ENCODE measurements at places on chromosomes 4 and X.

DNA sequence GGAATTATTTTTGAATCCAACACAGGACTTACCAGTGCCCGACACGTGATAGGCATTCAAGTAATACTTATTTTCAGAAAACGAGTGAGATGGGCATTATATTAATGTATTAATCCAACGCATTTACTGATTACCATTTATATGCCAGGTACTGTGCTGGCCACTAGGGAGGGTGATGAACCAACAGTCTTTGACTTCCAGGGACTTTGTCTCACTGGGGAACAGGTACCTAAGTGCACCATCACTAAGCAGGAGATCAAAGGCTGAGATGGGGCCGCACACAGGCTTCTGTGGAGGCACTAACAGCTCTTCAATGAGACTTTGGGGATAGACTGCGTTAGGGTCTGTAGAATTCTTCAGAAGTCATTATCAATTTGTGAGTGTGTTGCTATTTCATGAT lies 5.7 kb upstream of the TADA2B start:
- no peak for DNase-seq

DNA sequence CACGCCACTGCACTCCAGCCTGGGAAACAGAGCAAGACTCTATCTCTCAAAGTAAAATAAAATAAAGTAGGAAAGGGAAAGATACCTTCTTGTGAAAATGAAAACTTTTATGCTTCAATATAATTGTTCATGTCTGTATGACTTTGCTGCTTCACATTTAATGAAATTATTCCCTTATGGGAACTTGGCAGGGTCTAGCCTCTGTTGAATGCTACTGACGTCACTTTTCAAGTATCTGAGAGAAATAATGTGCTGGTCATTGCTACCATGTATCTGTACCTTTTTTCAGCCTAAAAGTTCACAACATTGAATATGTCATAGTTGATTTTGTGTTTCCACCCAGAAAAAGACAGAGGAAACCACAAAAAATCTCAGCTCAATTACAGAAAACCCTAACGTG lies 65.2 kb downstream of the PRDM5 start:
- no peak for DNase-seq

- DNase-seq, result no peak
Measured at GRCh38 chr4:144647095-144647561, 1.2 kb downstream of the HHIP start.

- DNase-seq, result peak; percentile 17
Measured at GRCh38 chr4:41256740-41257256, at the start of gene UCHL1. Gene UCHL1, plus strand, starts transcription at chr4:41256928. Its CDS starts 49 bp downstream, at chr4:41256977.

- no peak for DNase-seq
Measured at GRCh38 chr4:139639654-139640053, 26.0 kb upstream of the MGST2 start.

DNA sequence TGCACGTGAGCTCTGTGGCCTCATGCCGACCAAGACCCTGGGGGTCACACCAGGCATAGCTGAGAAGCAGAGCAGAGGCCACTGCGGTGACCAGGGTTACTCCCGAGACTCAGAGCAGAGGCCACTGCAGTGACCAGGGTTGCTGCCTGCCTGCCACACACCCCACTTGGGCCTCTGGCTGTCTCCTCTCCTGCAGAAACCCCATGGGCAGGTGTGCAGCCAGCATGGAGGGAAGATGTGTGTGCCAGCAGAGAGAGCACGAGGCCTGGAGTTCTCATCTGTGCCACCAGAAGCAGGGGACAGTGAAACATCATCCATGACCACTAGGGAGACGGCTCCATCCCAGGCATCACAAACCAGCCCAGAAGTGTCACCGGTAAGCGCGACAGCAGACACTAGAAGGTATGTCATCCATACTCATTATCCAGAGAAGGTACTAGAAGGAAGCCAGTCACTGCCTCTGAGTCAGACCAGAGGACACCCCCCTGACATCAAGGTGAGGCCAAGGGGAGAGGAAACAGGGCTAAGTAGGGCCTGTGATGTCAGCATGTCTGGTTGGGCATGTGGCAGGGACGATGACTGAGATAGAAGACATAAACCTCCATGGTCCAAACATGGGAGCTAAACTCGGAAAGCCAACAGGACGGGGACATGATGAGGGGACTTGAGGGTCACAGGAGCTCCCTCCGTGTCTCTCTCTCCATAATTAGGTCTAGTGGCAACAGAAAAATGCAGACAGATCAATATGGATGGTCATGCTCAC lies 24.2 kb upstream of the SPON2 start:
- peak; percentile 51 for DNase-seq

DNA sequence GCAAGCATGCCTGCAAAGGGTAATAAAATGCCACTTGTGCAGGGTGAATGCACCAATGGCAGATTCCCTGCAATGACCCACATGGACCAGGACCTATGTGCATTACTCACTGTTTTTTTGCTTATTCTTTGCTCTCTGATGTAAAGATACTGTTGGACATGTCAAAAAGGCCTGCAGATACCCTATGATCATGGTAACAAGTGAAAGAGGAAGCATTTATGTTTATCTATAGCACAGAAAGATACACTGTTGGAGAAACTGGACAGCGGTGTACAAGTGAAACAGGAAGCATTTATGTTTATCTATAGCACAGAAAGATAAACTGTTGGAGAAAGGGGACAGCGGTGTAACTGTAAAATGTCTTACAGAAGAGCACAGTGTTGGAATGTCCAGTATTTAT lies 127.5 kb downstream of the PAPSS1 start:
- DNase-seq, result no peak

GRCh38 chr4:182556580-182556979 lies 313.4 kb downstream of the TENM3 start:
- DNase-seq, result no peak

DNA sequence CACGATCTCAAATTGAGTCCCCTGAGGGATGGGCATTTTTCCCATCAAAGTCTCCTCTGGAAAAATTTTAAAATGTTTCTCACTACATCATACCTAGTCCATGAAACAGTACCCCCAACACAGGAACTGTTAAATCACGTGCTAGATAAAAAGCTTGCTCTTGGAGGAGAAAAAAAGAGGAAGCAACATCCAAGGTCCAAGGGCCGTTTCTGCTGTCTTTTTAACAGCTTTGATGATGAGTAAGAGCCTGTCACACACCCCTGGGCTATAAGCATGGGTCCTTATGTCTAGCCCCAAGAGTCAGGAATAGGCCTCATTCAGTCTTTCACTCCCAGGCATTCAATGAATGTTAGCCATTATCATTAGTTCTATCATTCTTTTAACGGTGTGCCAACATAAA lies 128.9 kb downstream of the SH3KBP1 start:
- DNase-seq, result no peak

GRCh38 chrX:147478899-147479298 lies 432.8 kb upstream of the FMR1 start:
- no peak for DNase-seq

- DNase-seq, result no peak
Measured at GRCh38 chr4:25022766-25023165, 8.0 kb downstream of the LGI2 start.

DNA sequence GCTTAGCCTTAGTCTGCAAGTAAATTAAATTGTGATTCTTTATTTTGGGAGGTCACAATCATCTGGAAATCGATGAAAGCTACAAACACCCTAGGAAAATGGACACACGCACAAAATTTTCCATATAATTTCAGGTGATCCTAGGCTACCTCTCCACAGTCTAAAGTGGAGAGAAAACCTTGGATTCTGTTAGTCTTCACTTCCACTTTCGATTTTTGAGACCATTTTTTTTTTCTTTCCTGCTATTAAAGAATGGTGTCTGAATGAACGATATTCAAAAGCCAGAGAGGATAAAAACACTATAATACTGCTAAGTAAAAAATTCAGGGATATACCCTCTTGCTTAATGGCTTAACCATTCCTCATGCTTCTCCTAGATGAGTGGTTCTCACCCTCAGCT lies 1.7 kb downstream of the FBXL5 start:
- DNase-seq, result no peak

GRCh38 chrX:98452456-98452855 lies 1568.7 kb downstream of the RPA4 start:
- no peak for DNase-seq

GRCh38 chrX:41184312-41184711 lies 99.1 kb downstream of the USP9X start:
- no peak for DNase-seq

DNA sequence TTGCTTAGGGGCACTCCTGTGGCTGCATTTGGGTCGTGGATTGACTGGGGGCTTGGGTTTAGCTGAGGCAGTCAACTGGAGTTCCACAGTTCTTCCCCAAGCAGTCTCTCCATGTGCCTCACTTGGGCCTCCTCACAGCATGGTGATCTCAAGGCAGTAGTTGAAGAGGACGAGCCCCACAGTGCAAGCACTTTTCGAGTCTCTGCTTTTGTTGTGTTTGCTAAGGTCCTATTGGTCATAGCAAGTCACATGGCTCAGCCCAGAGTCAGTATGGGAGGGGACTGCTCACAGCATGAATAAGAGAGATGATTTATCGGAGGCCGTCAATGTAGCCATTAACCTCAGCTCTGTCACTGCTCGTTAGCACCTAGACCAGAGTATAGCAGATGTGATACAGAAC lies 29.7 kb downstream of the BMX start:
- DNase-seq, result no peak

DNA sequence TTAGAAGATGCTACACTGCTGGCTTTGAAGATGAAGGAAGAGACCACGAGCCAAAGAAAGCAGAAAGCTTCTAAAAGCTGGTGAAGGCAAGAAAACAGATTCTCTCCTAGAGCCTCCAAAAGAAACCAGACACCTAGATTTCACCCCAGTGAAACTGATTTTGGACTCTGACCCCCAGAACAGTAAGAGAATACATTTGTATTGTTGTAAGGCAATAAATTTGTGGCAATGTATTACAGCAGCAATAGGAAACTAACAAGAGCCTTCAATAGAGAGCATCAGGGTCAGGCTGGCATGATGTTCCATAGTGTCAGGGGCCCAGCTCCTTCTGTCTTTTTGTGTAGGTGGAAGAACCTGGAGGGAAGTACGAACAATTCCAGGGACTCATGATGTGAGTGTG lies 6.0 kb upstream of the TEC start:
- no peak for DNase-seq

DNA sequence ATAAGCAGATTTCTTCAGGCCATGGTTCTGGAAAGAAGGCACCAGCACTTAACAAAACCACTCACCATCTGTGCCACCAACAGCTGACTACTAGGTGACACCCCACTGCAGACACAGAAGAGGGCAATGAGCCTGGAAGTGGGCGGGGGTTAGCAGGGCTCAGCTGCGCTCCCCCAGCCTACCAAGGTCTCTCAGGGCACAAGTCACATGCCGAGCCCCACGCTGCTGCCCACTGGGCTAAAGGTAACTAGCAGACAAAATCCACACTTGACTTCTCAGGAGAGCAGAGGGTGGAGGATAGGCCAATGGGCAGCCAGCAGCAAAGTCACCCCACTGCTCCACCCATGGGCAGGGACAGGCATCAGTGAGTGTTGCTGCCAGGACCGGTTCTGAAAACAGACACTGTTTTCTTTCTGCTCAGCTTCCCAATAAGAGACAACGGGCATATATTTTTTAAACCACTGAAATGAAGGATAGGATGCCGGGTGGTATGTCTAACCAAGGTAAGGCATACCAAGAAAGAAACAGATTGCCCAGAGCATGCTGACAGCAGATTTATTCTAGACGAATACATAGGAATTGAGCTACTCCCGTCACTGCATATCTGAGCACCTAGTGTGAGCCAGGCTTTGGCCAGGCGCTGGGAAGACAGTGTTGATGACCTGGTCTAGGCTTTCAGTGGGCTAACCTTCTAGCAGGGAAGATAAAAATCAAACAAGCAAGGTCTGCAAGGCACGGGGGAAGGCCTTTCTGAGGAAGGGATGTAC lies 20.1 kb downstream of the ACSL1 start:
- DNase-seq, result peak; percentile 92

GRCh38 chr4:144223661-144224060 lies 83.1 kb upstream of the GYPA start:
- DNase-seq, result no peak

- DNase-seq, result no peak
Measured at GRCh38 chr4:185238750-185239149, 29.4 kb downstream of the SNX25 start.

GRCh38 chrX:14997271-14997670 lies 124.0 kb downstream of the MOSPD2 start:
- DNase-seq, result no peak

DNA sequence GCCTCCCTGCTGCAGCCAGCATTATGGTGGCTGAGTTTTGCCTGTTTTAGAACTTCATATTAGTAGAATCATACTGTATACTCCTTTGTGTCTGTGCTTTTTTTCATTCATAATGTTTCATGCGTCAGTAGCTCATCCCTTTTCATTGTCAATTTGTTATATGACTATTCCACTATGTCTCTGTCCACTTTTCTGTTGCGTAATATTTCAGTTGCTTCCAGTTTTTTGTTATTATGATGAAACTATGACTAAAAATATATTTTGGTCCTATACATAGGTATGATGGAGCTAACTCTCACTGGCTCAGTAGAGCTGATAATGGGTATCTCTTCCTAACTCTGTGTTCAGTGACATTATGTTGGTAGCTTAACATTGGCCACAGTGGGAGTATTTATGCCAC lies 48.3 kb downstream of the DMP1 start:
- DNase-seq, result no peak

DNA sequence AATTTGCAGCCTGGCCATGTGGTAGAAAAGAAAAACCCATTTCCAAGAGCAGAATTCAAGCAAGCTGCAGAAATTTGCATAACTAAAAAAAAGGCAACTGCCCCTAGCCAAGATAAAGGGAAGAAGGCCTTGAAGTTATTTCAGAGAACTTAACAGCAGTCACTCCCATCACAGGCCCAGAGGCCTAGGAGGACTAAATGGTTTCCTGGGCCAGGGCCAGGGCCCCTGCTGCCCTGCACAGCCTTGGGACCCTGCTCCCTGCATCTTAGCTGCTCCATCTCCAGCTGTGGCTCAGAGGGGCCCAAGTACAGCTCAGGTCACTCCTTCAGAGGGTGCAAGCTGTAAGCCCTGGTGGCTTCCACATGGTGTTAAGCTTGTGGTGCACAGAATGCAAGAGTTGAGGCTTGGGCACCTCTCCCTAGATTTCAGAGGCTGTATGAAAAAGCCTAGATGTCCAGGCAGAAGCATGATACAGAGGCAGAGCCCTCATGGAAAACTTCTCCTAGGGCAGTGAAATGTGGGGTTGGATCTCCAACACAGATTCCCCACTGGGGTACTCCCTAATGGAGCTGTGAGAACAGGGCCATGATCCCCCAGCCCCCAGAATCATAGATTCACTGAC lies 6.7 kb upstream of the MID2 start:
- no peak for DNase-seq

DNA sequence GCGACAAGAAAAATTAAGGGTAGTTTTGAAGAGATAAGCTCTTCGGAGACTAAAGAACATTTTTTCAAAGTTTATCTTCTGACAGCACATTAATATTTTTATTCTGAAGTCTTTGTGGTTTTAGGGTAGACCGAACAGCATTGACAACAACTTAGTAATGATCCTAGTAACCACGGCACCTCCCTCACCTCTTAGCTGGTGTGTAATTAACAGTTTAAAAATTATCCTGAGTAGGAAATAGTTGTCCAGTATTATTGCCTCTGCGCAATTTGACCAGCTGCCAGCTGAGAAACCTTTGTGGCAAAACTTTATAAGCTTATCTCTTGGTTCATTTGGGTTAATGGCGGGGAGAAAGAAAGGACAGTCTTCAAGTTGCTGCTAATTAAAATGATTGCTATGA lies 213.6 kb downstream of the CBLL2 start:
- no peak for DNase-seq

GRCh38 chrX:9414416-9414815 lies 50.4 kb upstream of the TBL1X start:
- DNase-seq, result no peak
